Daoy (cell line): ENCODE measurements at places on chromosomes 6 and 20. TPM values are rescaled to one million over a fixed set of nuclear protein-coding genes. Genes with fewer than 3 reads are reported as not detected.

DNA sequence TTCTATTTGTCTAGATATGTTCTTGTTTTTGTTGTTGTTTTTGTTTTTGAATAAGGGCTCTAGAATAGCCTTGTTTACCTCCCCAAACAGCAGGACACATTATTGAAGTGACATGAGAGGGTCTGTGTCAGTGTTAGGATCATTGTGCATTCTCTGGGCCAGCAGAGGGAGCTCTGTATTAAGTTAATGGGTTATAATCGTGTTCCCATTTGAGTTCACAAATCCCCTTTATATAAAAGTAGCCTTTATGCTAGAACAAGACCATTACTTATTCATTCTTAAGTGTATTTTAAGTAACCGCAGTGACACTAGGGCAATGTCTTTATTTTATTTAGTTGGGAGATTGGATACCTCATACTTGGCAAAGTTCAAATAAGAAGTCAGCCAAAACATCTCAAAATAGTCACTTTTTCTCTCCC, 44.8 kb downstream of the STK4 start:
- peak; percentile 35 for DNase-seq

DNA sequence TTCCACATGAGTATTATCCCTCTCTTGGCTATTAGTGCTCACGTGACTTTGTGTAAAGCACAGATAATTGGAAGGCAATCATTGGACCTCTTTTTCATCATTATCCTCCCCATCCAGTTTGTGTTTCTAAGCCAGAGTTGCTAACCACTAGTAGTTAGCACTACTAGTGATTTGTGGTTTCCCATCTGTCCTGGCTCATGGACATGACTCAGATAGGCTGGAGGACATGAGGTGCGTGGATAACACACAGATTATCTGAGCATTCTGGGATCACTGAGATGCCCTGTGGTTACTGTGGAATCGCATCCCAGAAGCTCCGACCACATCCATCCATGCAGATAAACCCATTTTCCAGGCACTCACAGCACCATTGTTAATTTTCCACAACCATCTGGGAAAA, 123.8 kb upstream of the NAA20 start:
- DNase-seq, result peak; percentile 41

DNA sequence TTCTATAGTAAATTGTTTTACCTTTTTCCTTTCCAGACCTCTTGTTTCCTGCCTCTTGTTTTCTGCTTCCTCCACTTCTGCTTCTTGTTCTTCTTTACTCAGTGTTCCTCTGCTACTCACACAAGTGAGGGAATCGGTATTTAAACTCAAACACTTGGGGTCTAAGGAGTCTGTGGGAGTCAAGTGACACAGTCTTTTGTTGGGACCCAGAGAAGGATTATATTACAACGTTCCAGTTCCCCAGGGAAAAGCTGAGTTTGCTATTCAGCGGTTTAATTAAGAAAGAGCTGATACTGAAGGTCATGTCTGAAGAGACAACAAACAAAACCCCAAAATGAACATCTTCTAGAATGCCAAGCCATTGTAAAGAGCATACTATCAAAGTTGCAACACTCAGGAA, 107.8 kb upstream of the CITED2 start:
- no peak for DNase-seq

- DNase-seq, result no peak
These were observed 22.3 kb downstream of the MYBL2 start for GRCh38 chr20:43689165-43689564.

- DNase-seq, result no peak
These were observed 151.5 kb downstream of the TMEM242 start for GRCh38 chr6:157171801-157172200.

GRCh38 chr6:69825904-69826303, 29.1 kb upstream of the LMBRD1 start:
- DNase-seq, result no peak

- DNase-seq, result no peak
These were observed 51.0 kb downstream of the CPXM1 start for GRCh38 chr20:2749343-2749950.

ZSWIM3 gene
- total RNA-seq, result 3.7 and 3.9 TPM in 2 replicates

BTN1A1 gene
- total RNA-seq, result not detected in 2 replicates

EDN1 gene
- 30.2 and 36.6 TPM in 2 replicates for total RNA-seq

PBOV1 gene
- not detected in 2 replicates for total RNA-seq
